Stimulated activated CD4-positive, alpha-beta T cell treated with anti-CD3 and anti-CD28 coated beads, Interleukin-15, amount 100 ng/mL, for 48 hours (primary cell): ENCODE measurements at places on chromosomes 4 and X.

DNA sequence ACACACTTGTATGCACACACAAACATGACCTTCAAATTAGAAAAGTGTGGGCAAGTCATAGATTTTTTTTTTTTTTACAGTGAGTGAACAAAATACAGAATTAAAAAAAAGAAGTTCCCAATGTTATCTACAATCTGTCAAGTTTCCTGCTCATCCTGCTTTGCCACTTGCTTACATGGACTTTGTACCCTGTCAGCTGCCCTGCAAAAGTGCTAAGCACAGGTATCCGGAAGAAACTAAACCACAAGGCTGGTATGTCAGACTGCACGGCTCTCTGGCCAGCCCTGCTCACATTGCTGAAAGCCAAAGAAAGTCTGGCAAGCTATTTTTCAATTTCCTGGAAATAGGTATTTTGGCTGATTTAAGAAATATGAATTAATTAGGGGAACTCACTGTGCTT, 38.9 kb upstream of the BCLAF3 start:
- no peak for DNase-seq

DNA sequence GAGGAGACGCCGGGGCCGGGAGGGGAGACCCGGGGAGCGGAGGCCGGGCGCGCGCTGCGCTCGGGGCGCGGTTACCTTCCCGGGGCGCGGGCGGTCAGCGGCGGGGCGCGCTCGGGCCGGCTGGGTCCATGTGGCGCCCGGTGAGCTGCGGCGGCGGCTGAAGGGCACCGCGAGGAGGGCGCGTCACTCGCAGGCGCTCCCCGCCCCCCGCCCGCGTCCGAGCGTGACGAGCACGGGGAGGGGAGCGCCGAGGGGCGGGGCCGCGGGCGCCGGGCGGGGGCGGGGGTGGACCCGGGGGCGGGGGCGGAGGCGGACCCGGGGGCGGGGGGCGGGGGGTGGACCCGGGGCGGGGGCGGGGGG, at the start of gene CPLX1:
CPLX1 (minus strand) TSS at position 159 of the 360 bp plus-strand sequence. CDS start 1,607 bp downstream, outside the sequence.
- DNase-seq: no peak

GRCh38 chr4:78292341-78292740, 235.2 kb downstream of the FRAS1 start:
- no peak for DNase-seq

DNA sequence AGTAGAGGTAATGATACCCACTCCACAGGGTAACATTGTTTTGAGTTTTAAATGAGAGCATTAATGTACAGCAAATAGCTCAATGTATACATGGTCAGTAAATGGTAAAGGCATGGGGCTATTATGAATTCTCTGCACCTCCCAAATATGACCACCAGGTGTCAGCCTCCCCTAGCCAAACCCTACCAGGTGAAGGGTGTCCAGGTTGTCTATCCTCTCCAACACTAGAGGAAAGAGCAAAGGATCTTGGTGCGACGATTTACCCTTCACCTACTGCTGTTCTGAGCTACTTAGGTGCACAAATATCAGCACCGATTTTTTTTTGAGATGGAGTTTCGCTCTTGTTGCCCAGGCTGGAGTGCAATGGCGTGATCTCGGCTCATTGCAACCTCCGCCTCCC, 26.5 kb upstream of the XIAP start:
- DNase-seq: peak; percentile 30

DNA sequence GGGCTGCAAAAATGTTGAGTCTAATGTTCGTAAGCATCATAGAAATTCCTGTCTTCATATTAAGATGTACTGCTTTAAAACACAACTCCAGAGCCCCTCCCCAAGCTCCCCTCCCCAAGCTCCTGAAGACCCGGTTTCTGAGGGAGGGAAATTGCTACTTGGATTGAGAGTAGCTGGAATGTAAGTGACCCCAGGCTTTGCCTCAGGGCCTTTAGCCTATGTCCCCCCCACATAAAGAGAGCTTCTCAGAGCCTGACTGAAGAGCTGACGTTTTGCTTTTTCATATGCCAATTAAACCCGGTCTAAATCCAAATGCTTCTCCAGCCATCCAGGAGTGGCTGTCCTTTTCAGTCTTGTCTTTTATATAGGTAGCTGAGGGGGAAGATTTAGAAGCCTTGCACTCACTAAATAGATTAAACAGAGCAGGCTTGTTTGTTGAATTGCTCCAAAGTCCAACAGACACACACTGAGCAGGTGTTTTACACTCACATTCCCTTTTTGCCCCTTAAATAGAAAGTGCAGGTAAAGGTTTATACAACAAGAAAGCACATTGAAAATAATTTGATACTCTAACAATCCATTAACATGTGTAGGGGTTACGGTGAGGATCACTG, 19.6 kb downstream of the ARX start:
- DNase-seq: no peak

- DNase-seq: no peak
Observed at GRCh38 chrX:77597090-77597489, 149.9 kb downstream of the FGF16 start.

DNA sequence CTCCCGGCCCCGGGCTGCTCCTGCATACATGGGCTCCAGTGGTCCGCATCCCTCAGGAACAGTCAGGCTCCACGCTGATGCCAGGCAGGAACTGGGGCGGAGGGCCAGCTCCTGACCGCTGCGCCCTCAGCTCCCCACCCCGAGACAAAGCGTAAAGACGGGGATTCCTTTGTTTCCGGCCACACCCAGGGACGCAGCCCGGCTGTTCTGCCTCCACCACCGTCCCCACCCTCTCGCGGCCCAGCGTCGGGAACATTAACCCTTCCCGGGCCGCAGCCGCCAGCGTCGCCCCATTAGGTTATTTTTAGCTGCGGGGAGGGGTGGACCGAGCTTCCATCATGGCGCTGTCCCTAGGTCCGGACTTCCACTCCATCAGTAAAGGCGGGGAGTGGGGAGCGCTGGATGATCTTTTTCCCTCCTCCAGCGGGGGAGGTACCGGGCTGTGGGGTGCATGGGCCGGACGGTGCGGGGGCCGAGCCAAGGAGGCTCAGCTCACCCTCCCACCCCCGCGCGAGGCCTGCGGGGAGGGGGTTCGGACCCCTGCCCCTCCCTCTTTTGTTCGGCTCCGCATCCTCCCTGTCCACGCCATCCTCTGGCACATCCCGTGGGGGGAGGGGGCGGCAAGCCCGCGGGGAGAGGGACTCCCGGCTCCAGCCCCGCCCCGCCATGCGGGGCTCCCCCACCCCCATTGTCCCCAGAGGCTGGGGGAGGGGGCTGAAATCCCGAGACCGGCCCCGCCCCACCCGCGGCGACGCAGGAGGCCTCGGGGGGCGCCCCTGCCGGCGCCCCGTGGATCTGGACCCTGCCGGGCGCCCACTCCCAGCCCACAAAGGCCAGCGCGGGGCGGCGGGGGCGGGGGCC, 5.3 kb downstream of the CRMP1 start:
- no peak for DNase-seq

GRCh38 chrX:153612413-153612812, 13.5 kb upstream of the CCNQ start:
- DNase-seq: no peak

DNA sequence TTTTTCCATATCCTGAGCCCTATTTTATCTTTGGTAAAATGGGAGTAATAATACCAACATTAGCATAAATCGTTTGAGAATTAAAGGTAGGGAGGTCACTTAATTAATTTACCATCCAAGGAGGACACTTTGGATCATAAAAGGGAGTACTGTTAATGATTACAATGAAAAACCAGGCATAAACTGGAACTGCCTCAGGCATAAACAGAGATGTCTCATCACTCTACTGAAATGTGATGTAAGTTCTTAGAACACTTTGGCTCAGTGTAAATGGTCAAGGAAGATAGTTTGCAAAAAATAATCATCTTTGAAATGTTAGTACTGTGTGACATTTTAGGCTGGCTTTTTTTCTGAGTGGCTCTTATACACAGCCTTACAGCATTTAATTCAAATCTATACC, 268.7 kb downstream of the SLC39A8 start:
- DNase-seq: no peak
